ENCODE measurements at places on chromosomes 2 and 18.
A peak's percentile ranks its signal among the peaks of the same experiment; 100 is the strongest.

DNA sequence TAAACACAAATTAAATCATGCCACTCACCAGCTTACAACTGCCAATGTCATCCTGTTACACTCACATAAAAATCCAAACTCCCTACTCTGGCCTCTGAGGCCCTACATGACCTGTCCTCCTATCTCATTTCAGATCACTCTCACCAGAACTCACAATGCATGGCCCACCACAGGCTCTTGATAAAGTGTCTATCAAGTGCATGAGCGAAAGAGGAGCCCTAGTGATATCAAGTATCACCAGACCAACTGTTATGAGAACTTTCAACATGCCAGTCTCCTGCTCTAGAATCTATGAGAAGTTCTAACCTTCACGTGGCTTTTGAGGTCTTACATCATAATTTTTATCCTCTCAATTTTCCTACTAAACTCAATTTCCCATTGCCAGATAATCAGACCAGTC, 76.4 kb upstream of the CD226 start:
- DNase-seq = no peak

GRCh38 chr2:80548469-80548868, 243.9 kb upstream of the LRRTM1 start:
- no peak for DNase-seq

- no peak for DNase-seq
Observed at GRCh38 chr2:33426666-33427231, 49.7 kb upstream of the RASGRP3 start.

DNA sequence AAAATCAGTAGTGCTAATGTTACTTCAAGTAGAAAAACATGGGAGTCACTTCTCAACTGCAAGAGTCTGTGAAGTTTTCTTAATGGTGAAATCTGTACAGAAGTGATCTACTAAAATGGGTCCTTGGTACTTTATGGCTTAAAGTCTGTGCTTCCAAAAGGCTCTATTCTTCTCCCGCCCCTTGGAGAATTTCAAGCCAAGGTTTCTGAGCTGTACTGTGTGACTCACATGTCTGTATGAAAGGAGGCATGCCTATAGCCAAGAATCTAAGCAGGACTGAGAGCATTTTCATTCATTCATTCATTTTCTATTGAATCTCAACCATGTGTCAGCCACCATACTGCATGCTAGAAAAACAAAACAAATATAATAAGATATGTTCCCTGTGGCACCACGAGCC, 19.8 kb upstream of the DDX18 start:
- no peak for DNase-seq

DNA sequence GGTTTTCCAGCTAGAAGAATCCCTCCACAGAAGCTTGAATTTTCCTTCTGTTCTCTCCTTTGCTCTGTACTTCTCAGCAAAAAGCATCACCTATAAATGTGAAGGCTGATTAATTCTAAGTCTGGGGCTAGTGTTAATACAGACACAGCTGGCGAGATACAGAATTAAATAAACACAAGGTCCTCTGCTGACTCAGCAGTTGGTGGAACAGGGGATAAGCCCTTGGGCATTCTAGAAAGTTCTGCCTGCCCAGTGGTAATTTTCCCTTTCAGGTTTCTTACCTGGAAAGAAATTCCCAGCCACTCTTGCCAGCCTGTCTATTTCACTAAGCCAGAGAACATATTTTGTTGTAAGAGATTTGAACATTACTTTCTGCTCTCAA, 175.3 kb upstream of the MSH6 start:
- DNase-seq = no peak

- DNase-seq = no peak
Observed at GRCh38 chr2:214671319-214671885, 138.1 kb downstream of the BARD1 start.

DNA sequence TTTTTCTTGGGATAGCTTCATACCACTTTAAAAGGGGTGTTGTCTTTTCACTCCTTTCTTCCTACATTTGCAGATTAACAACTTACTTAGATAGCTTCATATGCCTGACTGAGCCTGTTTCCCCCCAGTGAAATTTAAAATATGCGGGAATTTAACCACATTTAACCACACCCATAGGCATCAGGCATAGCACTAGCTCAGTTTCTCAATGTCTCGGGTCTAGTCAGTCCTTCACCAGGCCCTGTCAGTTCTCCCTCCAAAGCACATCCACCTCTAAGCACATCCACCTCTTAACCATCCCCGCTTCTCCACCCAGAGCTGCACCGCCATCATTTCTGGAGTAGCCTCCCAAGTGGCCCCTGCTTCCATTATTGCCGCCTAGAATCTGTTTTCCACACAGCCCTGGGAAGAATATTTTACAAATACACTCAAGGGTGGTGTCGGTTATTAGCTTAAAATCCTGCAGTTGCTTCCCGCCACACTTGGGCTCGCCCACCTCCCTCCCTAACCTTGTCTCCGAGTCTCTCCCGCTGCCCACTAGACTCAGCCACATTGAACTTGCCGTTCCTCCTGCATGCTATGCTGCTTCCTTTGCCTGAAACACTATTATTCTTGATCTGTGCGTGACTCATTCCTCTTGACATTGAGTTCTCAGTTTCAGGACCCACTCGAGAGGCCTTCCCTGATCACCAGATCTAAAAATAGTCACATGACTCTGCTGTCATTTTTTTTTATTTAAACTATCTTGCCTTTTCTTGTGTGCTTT, 68.3 kb downstream of the SPTBN1 start:
- no peak for DNase-seq

GRCh38 chr18:45384137-45384961, 230.9 kb upstream of the SLC14A2 start:
- DNase-seq = peak; percentile 64

- peak; percentile 71 for DNase-seq
Observed at GRCh38 chr2:233418761-233419546, 64.7 kb downstream of the DGKD start.

- no peak for DNase-seq
Observed at GRCh38 chr2:37666772-37667171, 4.7 kb downstream of the CDC42EP3 start.

DNA sequence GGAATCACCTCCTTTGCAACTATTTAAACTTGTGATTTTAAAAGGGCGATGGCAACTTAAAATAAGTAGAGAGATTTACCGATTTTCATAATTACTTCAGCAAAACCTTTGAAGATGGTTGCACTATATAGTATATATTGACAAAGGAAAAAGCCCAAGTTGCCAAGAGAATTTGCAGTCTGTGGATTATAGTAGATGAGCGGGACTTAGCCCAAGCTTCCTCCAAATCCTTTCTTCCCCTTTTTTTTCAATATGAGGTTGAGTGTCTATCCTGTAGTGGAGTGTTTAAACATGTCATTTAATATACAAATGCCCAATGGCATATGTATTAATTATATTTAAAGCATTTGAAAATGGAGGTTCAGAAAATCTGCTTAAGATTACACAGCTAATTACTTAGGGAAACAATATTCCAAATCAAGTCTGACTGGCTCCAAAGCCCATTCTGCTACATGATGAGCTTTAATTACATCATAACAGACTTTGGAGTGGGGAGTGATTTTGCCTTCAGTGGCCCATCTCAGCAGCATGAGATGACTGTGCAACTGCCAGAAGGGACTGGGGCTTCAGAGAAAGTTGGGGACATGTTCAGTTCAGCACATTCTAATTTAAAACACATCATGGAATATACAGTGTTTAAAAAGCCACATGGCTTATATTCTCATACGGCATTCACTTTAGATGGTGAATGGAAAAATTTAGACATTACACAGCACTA, 73.2 kb downstream of the COL3A1 start:
- no peak for DNase-seq

DNA sequence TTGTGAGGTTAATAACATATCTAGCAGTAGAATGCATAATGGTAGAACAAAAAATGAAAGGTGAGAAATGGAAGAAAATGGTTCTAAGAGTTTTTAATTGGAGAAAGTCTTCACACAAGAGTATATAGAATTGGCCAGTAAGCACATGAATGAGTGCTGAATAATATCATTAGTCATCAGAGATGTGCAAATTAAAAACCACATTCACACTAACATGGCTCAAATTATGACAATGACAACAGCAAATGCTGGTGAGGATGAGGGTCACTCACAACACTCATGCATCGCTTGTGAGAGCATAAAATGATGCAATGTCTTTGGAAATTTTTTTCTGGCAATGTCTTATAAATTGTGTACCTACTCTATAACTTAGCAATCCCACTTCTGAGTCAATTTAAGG, 1355.4 kb upstream of the ACVR2A start:
- no peak for DNase-seq

DNA sequence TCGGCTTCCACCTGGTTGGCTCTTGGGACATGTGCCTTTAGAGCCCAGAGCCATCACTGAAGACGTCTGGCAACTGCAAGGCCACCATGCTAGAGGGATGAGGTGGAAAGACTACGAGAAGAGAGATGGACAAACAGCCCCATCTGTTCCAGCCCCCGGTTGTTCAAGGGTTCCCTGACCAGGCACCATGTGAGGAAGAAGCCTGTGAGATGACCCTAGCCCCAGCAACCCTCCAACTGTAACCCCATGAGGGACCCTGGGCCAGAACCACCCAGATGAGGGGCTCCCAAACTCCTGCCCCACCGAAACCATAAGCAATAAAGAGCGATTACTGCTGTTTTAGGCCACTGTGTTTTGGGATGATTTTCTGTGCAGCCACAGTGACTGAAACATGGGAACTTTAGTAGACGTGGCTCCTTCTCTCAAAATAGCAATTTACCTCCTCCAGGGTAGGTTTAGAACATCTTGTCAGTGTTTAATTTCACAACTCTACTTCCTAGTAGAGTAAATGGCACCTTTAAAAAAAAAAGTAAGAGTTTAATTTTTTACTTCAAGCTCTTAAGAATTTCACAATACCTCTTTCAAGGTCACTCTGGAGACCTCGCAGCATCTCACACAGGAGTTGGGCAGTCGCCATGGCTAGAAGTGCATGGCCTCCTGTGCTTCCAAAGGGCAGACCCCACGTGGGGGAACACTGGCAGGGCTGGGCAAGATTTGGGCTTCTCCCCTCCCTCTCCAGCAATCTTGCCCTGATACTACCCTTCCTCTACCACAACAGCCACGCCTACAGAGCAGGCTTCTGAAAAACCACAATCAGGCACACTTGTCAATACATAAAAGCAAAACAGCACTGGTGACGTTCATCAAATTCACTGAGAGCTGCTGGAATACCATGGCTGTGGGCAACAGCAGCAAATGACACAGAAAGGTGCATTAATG, 48.8 kb downstream of the TMEM163 start:
- no peak for DNase-seq

DNA sequence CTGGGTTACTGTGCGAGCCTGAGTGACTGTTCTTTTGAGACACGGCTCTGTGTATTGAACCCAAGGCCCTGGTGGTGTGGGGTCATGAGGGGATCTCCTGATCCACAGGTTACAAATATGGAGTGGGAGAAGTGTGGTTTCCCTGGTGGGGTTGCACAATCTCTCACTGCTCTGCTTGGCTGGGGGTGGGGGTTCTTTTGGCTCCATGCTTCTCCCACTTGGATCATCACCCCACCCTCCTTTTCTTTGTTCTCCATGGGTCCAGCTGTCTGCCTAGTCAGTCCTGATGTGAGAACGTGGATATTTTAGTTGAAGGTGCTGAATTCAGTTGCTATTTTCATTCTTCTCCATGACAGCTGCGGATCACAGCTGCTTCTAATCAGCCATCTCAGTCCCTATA, 37.8 kb downstream of the AGPS start:
- DNase-seq = no peak

DNA sequence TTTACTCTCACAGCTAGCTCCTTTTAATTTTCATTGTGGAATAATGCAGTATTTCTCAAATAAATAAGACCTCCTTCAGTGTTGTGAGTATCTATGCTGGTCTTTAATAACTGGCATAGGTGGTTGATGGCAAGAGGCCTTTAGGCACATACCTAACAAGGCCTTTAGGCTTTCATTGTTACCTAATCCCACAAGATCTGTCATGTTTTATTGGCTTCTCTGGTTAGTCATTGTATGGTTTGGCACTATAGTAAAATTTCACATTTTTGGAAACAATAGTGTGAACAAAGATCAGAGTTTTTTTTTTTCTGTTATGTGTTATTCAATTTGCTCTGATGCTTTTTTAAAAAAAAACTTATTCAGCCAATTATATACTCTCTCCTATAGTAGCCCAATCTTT, 89.8 kb upstream of the NEUROD1 start:
- no peak for DNase-seq

- no peak for DNase-seq
Observed at GRCh38 chr18:48615566-48616401, 77.0 kb downstream of the CTIF start.

- DNase-seq = no peak
Observed at GRCh38 chr2:176490061-176490861, 221.0 kb downstream of the MTX2 start.

DNA sequence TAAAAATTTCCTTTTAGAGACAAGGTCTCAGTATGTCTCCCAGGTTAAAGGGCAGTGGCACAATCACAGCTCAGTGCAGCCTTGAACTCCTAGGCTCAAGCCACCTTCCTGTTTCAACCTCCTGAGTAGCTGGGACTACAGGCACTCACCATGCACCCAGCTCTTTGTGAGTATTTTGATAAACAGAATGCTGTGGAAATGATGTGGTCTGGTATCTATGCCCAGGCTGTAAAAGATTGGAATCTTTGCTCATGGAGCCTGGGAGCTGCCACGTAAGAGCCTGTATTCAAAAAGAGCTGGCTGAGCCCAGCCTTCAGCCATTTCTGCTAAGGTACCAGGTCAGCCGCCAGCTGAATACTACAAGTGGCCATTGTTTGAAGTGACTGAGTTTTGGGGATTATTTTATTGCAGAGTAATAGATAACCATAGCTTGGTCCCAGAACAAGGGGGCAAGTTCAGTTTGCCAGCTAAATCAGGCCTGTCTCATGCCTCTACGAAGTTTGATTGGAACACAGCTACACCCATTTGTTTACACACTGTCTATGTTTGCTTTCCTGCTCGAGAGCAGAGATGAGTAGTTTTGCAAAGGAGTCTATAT, 21.3 kb upstream of the ARL5A start:
- no peak for DNase-seq

DNA sequence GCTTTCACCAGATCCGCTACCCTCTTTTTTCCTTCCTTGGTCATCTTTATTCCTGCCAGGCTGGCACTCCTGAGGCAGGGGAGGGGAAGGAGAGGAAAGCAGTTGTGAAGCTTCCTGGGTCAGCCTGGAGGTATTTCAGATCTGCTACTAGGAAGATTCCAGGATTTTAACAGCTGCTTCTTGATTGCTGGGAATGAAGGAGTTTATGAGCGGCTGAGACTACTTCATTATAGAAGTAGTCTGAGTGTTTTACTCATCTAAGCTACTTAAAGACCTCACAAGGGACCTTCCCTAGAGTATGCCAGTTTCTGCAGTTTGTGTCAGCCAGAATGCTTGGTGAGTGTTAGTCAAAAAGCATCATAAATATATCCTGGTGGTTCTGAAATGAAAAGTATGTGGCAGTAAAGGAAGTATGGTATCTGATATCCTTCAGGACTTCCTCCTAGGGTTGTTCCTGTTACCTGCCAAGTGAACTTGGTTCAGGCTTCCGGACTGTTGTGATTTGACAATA, 1.9 kb downstream of the TANC1 start:
- DNase-seq = no peak

- no peak for DNase-seq
Observed at GRCh38 chr2:240320204-240320993, 115.1 kb upstream of the GPC1 start.

GRCh38 chr2:9984217-9984739, 32.8 kb downstream of the GRHL1 start:
- no peak for DNase-seq
